ENCODE measurements at places on chromosomes 7 and 10.
A peak's percentile ranks its signal among the peaks of the same experiment; 100 is the strongest.

GRCh38 chr10:102433619-102434046, 1.3 kb upstream of the CUEDC2 start:
- no peak for DNase-seq

DNA sequence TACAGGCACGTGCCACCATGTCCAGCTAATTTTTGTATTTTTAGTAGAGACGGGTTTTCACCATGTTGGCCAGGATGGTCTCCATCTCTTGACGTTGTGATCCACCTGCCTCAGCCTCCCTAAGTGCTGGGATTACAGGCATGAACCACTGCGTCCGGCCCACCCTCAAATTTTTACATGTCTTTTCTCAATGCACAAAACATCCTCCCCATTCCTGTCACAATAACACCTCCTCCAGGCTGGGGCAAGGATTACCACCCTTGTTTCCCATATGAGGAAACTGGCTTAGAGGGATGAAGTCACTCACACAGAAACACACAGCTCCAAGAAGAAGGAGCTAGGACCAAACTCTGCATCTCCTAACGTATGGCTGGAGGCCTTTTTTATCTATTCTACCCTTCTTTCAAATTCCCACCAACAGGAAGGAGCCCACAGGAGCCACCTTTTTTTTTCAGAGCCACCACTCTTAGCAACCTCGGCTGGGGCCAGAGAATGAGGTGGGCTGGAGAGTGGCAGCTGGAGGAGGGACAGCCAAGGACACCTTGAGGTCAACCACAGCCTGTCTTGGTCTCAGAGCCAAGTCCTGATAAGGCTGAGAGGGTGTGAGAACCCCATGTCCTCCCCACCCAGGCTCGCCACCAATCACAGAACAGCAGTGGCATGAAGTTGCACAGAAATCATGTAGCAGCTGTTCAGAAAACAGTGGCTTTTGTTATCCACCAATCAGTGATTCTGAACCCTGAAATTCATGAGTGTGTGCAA, 113.1 kb upstream of the PDLIM1 start:
- DNase-seq, result no peak

- no peak for DNase-seq
Observed at GRCh38 chr7:25926009-25926408, 226.0 kb upstream of the NFE2L3 start.

DNA sequence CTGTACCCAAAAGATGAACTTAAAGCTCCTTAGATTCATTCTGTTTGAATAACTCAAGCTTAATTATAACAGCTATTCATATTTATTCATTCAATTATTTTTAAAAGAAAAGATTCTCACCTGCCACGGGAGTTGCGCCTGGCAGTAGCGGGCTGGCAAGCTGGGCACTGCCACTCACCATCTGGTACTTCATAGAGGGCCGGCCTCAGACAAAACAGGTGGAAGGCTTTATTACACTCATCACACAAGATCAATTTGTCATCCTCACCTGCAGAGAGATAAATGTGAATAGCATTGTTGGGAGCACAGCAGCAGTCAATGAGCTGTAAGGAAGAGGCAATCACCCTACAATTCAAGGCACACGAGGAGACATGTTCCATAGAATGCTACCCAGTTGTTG, 15.8 kb downstream of the FZD9 start:
- DNase-seq, result no peak

DNA sequence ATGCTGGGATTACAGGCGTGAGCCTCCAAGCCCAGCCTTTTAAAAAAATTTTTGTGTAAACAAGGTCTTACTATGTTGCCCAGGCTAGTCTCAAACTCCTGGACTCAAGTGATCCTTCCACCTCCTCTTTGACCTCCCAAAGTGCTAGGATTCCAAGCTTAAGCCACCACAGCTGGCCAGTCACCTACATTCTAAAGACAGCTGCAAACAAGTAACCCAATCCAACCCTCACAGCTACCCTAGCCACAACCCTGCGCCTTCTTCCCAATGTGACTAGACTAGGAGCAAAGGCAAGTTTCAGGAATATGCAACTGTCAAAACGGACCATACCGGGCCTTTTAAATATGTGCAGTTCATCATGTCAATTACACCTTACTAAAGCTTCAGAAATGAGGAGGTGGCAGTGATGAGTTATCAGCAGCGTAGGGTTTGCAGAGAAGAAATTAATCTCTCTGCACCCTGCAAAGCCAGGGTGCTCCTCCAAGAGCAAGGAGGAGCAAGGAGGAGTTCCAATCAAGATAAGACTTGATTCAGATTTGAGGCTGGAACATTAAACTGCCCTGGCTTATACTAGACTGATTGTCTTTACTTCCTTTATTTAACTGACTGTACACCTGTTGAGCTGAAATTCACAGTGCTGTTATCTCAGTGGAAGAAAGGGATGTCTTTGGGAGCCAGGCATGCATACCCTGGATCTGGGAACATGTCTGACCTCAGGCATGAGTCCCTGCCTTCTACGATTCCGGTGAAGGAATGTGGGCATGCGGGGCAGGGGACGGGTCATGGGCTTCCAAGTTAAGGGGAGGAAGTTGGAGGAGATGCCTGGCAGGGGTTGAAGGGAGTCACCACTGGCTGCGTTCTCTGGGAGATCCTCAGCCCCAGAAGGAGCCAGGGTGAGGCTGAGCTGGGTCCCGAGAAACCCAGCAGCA, 15.5 kb upstream of the TMEM120A start:
- no peak for DNase-seq

- DNase-seq, result no peak
Observed at GRCh38 chr10:82969405-82969804, 1094.4 kb downstream of the NRG3 start.

DNA sequence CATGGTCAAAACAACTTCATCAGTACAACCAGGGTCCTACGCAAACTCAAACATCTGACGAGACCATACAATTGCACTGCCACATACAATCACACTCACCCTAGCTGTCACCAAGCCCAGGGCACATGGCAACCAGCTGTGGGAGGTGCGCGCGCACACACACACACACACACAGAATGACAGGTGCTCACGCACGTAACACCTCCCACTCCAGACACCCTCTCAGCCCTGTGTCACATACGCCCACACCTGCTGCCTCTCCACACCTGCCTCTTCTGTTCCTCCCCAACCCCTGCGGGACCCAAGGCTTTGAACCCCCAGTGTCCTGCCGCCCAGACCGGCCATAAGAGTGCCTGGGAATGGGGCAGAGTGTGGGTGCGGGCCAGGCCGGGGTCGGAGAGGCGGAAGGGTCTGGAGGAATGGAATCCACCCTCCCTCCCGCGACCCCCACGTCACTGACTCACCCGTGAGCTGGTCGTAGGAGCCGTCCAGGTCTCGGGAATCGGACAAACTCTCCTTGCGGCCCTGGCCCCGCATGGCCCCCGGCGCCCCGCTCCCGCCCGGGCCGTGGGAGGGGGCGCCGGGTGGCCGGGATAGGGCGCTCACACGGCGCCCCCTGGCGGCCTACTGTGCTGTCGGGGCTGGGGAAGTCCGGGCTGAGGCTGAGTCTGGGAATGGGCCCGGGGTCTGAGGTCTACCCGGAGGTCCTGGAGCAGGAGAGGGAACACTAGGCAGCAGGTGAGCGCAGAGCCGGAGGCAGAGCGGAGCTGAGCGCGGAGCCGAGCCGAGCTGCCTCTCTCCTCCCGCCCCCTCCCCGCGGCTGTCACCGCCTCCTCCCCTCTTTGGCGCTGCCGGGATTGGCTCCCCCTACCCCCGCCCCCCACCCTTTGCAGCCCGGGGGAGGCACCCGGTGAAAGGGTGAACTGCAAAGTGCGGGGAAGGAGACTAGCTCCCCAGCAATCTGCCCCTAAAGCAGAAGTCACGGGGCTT, at the start of gene KCNIP2:
KCNIP2 (minus strand) TSS at position 769 of the 990 bp plus-strand sequence; CDS start at position 537, 232 bp downstream.
- DNase-seq, result peak; percentile 56

- no peak for DNase-seq
Observed at GRCh38 chr10:108901781-108902618, 1021.3 kb downstream of the XPNPEP1 start.

GRCh38 chr10:35226507-35226906, 99.9 kb downstream of the CREM start:
- DNase-seq, result no peak

- no peak for DNase-seq
Observed at GRCh38 chr7:27189295-27189996, 4.4 kb upstream of the HOXA11 start.

DNA sequence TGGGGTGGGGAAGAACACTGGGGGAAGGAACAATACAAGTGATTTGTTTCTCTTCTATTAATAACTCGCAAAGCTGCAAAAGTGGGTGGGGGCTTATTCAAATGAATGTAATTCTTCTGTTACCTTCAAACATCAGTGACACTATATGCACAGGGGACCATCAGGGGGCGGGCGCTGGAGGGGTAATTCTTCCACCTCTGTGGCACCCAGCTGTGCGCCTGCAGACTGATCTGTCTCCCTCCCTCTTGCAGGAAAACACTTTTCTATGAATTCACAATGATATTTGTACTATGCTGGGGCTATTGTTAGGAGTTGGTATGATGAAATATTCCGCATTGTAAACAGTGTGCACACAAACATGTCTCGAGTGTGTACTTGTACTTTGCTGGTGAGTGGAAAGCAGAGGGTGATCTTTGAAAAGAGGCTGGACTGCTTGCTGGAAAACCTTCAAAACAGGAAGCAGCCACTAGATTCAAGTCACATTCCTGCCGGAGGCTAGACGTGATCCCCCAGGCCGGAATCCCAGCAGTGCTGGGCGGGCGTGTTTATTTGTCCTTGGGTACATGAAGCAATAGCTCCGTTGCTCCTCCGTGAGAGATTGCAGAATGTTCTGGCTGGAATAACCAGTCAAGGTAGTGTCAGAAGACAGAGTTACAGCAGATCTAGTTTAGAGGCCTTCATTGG, 15.8 kb upstream of the BNIP3 start:
- DNase-seq, result no peak

GRCh38 chr7:573269-573932, 53.8 kb upstream of the PDGFA start:
- DNase-seq, result no peak

GRCh38 chr10:68576118-68576517, 16.0 kb downstream of the TET1 start:
- DNase-seq, result no peak

- no peak for DNase-seq
Observed at GRCh38 chr10:61973169-61973568, 71.7 kb downstream of the ARID5B start.

GRCh38 chr10:3107426-3107961, 40.1 kb downstream of the PFKP start:
- DNase-seq, result no peak

GRCh38 chr7:156046031-156046560, 233.8 kb upstream of the SHH start:
- no peak for DNase-seq

- no peak for DNase-seq
Observed at GRCh38 chr7:52944921-52945320, 90.5 kb upstream of the POM121L12 start.

GRCh38 chr10:128631801-128632241, 505.6 kb upstream of the MKI67 start:
- no peak for DNase-seq

DNA sequence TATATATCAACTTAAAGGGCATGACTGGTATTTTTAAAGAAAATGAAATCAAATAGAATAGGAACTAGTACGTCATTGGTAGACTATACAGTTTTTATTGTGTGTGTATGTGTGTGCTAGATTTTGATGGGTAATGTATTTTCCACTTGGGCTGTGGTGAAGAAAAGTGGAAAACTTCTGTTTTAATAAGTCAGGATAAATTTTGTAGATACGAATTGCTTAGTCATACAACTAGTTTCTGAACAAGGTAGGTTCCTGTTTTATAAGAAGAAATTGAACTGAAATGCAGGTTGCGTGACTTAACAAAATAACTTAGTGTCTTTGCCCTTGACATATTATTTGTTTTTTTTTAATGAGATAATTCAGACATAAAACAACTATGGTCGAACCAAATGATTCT, 24.3 kb downstream of the UBN2 start:
- no peak for DNase-seq

DNA sequence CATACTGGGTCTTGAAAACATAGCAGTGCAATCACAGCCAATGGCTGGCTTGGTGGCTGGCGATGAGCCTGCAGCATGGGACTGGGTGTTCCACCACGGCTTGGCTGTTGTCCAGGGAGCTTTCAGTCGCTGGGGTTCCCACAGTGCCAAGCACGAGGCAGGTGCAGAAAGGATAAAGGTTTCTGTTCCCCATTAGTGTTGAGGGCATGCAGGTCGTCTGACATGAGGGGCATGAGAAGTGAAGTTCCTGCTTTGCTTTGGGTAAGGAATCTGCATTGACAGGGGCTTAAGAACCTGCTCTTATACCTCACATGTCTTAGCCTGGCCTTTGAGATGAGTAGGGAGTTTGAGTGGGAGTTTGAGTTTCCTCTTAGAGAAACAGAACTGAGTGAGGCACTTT, 9.0 kb upstream of the CFTR start:
- no peak for DNase-seq

DNA sequence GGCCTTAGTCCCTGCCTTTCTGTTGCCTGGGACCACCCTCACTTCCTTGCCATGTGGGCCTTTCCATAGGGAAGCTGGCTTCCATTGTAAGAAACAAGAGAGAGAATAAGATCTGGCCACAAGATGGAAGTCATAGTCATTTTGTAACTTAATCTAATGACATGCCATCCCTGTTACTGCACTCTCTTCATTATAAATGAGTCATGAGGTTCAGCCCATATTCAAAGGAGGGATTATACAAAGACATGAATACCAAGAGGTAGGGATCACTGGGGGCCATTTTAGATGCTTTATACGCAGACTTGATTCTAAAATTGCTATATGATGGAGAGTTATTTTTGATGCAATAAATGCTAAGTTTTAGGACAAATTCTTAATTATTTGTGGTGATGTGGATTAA, 75.2 kb upstream of the CELF2 start:
- no peak for DNase-seq

DNA sequence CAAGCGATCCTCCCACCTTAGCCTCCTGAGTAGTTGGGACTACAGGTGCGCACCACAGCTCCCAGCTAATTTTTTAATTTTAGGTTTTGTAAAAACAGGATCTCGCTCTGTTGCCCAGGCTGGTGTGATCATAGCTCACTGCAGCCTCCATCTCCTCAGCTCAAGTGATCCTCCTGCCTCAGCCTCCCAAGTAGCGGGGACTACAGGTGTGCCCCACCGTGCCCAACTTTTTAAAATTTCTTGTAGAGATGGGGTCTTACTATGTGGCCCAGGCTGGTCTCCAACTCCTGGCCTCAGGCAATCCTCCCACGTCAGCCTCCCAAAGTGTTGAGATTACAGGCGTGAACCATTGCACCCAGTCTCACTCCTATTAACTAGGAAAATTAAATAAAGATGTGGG, 7.5 kb downstream of the TMEM225B start:
- no peak for DNase-seq

DNA sequence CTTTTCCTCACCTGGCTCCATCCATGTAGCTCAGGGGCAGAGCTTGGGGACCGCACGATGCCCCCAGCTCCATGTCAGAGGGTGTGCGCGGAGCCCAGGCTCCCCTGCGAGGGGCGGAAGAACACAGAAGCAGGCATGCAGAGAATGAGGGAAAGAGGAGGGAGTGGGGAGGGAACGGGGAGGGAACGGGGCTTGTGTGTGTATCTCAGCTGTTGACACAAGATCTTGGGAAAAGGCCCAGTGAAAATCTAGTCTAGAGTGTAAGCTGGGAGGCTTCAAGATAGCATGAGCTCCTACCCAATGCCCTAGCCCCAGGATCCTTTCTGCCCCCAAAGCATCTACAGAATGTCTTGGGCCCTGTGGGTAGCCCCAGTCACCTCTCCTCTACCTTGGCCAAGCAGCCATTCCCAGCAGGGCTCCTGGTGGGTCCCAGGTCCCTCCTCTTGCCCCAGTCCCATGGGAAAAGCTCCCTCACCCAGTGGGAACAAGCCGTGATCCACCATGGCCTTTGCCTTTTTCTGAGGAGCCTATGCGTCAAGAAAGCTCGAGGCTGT, 25.1 kb upstream of the NDST2 start:
- DNase-seq, result no peak

- no peak for DNase-seq
Observed at GRCh38 chr10:43683451-43684291, 35.0 kb upstream of the ZNF32 start.
